Stimulated activated CD4-positive, alpha-beta T cell treated with anti-CD3 and anti-CD28 coated beads, Interleukin-4, amount 100 ng/mL, for 4 hours (primary cell): ENCODE measurements at places on chromosomes 7 and 10.

DNA sequence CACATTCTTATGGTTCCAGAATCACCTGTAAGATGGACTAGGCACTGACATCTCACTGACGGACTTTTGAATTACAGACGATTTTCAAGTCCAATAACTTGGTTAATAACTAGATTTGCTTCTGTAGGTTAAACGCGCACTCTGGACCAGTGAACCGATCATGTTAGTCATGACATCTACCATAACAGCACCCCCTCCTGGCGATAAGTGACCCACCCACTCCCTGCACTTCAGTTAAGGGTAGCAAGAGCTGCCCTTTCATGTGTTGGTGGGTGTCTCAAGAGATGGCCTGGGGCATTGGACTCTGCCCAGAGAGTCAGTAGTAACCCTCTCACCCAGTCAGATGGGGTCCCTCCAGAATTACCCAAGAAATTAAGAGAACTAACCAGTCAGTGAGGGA is 12.9 kb downstream of the GRM8 start:
- no peak for DNase-seq

DNA sequence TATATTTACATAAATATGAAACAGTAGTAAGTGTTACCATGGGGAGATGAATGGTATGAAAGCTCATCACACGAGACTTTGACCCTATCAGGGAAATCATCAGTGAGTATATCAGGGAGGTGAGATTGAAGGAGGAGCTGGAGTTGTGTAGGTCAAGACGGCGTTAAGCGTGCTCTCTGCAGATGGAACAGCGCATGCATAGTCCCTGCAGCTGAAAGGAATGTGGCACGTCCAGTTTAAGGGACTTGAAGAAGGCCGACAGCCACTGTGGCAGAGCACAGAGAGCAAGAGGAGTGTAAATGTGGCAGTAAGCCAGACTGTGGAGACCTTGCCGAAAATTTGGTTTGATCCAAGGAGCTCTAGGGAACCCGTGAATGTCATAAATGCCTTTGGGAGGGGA is 38.9 kb downstream of the POU6F2 start:
- no peak for DNase-seq

- no peak for DNase-seq
Measured at GRCh38 chr10:131446171-131446570, 134.7 kb upstream of the TCERG1L start.

- no peak for DNase-seq
Measured at GRCh38 chr10:62326176-62326575, 48.0 kb upstream of the ZNF365 start.

DNA sequence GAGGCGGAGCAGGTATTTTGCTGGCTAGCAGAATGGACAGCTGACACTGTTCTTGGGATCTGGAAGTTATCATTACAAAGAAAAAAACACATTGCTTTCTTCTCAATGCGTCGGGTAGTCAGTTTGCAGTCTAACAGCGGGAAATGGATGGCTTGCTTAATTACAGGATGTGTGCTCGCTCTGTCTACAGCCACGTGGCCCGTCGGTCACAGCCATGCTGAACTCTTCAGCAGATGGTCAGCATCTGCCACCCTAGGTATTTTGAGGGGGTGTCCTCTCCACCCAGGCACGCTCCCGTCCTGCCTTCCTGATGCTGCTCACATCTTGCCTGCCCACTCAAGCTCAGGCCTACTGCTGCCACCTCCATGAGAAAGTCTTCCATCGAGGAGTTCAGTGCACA is 20.4 kb upstream of the INMT start:
- DNase-seq = no peak

GRCh38 chr7:73364006-73364728 is 36.2 kb downstream of the FKBP6 start:
- no peak for DNase-seq

- DNase-seq = no peak
Measured at GRCh38 chr10:72306215-72306760, 32.6 kb downstream of the DDIT4 start.

GRCh38 chr10:20094226-20094976 is 278.2 kb downstream of the PLXDC2 start:
- no peak for DNase-seq

DNA sequence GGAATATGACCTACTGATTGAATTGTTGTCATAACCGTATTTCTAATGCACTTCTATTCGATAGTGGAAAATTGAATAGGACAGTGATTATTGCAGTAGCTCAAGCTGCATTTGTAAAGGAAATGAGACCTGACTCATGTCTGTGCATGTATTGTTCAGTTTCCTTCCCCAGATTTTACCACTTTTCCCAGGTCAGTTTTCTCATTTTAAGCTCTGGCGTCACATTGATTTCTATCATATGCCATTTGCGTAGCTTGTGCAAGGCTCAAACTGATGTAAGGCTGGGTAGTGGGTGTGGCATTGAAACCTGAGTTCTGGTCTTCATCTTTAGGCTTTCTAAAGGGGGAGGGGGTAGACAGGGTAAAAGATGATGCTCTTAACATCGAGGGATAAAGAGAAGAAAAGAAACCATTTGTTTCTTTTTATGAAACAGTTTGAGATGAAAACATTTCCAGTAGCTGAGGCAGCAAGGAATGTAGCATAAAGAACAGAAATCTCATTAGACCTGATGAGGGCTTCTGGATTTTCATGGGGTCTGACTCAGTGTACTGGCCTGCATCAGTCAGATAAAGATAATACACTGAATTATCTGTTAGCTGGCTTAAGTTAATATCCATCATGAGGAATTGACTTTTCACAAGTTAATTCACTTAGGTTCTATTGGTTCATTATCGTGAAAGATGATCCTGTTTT is 182.3 kb upstream of the CDCA7L start:
- DNase-seq = no peak
